ENCODE measurements at places on chromosomes 3 and 15.

DNA sequence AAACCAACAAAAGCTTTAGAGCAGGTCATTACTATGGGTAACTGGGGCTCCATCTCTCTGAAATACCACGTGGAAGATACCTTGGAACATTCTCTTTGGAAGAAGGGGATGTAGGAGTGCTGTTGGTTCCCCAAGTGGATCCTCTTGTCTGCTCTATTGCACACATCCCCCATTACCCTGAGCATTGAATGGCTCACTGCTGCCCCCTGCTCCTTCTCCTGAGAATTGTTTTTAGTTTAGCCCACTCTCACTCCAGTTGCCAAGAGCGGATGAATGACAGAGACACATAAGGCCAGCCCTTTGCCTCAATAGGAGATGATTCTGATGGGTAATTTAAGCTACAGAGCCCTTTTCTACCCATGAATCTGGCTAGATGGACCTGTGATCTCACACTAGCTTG is 135.6 kb upstream of the SUCLG2 start:
- DNase-seq = peak; percentile 36

DNA sequence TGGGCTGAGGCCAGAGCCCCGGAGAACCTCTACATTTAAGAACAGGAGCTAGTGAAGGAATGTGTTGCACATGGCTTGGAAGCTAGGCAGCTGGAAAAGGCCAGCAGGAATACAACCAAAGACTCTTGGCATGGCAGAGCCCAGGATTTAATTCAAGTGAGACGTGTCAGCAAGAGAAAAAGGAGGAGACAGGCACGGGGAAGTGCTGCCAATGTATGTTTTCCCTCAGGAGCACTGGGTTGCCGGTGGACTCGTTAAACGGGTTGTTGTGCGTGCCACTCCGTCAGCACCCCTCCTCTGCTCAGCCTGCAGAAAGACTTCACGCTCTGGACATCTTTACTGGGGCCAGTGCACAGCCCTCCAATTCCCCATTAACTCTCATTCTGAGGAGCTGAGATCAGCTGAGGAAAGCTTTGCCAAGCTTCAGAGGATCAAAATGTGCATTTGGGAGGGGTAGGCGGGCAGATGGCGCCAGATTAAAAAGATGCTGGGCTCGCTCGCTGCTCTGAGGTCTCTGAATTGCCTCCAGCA is 103.7 kb downstream of the PDZRN3 start:
- no peak for DNase-seq

- no peak for DNase-seq
These were observed 86.9 kb upstream of the UBE3A start for GRCh38 chr15:25525741-25526140.

GRCh38 chr3:168782193-168782592 is 686.5 kb upstream of the GOLIM4 start:
- no peak for DNase-seq

DNA sequence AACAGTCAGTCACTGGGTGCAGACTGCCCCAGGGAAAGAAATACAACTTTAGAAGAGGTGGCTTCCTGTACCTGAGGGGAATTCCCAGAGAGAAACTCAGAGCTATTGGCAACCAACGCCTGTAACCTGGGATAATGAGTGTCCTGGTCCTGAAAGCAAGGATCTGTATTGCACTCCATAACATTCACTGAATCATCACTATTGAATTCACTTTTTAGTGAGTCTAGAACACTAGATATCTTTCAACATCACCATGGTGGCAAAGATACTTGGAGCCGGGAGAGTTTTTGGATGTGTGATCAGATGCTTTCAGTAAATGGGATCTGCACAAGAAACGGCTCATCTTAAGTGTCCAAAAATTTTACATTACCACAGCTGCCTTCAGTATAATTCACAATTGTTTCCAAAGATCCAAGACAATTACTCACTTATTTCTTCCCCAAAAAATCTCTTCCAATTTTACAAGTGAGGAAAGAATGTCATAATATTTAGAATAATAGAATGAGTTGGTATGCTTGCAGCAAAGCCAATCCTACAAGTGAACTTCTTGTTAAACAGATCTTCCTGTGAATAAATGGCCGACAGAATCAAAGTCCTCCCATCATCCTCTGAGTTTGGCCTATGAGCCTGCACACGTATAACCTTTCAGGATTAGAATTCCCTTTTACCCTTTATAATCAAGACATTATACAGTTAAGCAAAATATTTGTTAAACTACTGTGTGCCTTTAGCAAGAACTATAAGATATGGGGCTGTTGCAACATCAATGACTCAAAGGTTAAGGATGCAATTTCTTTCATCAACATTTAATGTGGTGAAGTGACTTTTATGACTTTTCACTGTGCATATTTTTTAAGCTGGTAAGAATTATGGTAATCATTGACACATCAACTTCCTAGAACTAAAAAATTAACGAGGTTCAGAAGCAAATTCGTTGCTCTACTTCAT is 243.3 kb upstream of the COL8A1 start:
- DNase-seq = no peak

DNA sequence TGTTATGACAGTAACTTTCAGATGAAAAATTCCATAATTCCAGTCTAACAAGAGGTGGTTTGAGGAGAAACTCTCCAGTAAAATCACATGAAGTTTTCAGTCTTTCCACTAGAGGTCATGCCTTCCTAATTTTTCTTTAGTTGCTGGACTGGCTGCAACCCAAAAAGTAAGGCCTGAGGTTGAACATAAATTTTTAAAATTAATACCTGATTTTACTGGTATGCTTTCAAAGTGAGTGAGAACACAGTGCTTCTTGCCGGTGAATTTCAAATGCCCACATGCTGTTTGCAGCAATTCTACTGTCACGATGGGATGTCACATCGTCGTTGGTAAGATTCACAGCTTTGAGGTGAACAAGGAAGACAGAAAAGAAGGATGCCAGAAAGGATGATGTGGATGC is 89.0 kb upstream of the FGF12 start:
- no peak for DNase-seq

- DNase-seq = no peak
These were observed 58.9 kb downstream of the LMCD1 start for GRCh38 chr3:8560366-8561007.

DNA sequence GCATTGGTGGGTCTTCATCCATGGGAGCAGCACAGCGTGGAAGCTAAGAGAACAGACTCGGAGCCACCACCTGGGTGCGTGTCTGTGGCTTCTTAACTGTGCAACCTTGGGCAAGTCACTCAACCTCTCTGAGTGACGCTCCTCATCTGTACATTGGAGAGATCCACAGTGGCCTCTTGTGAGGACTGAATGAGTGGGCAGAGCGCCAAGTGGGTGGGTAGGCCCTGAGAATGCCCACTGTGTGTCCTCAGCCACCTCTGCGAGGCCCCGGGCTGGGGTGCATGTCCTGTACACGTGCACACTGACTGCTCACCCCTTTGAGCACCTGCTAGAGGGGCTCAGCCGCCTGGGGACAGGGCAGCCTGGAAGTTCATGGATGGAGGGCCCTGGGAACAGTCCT is 99.6 kb upstream of the PRR23E start:
- no peak for DNase-seq

DNA sequence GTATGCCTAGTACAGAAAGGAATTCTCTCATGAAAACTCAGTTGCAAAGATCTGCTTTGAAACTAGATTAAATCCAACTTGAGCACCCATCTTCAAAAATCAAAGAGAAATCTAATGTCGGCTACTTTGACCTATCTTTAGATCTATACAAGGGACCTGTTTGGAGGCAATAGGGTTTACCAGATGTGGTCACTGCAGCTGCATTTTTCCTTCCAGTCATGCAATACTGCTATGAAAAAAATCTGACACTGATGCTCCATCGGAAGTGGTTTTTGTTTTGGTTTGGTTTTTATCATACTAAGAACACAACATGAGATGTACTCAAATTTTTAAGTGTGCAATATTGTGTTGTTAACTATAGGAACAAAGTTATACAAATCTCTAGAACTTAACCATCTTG is 169.5 kb downstream of the BCHE start:
- DNase-seq = no peak

DNA sequence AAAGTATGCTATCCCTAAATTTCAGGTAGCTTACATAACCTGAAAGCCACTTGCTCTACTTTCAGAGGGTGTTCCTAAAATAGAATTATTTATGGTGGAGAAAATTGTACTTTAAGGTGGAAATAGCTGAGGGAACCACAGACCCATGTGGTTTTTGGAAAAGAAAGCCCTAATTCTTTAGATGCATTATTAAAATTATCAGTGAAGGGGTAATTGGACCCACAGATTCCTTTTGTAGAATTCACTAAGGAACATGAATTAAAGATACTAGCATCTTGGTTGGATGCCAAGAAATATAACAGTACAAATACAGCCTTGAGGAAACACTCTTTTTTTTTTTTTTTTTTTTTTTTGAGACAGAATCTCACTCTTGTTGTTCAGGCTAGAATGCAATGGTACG is 37.8 kb downstream of the DPPA2 start:
- DNase-seq = no peak

- no peak for DNase-seq
These were observed 11.1 kb downstream of the ISLR start for GRCh38 chr15:74184582-74185091.

DNA sequence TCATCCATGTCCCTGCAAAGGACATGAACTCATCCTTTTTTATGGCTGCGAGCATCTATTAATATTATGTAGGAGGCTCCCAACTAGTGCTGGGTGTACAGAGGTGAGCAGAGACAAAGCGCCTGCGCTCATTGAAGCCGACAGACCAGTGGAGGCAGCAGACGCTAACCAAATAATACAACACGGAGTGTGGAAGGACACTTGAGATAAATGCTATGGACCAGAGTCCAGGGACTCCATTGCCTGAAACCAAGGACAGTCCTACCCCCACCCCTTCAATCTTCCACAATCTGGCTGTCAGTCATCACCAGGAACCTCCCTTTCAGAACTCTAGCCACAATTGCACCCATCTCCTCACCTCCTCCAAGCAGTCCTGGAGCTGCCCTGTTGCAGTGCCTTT is 41.5 kb downstream of the KLHL6 start:
- no peak for DNase-seq

GRCh38 chr3:88758676-88759075 is 348.7 kb upstream of the EPHA3 start:
- DNase-seq = no peak

DNA sequence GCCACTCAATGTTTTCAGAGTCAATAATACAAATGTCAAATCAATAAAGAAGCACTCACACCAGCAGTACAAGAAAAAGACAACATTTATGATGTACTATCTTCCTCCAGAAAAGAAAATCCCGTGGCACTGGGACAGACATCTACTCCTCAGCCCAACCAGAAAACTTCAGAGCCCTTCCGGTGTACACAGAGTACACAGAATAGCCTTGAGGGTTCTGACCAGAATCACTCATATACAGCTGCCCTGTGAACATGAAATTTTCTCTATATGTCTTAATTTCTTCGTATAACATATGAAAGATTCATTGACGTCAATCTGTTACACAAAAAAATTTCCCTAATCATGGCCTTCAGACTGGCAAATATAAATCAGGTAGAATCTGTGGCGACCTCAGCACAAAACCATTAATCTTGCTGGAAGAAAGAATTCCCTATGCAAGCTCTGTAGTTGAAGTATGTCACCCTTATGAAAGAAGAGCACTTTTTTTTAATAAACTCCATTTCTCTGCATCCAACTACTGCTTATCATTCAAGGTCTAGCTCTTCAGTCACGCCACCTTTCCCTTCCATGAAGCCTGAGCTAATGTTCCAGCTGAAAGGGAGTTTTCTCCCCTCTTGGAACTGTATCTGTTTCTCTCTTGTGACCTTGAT is 53.8 kb upstream of the PLAAT1 start:
- DNase-seq = no peak

- DNase-seq = no peak
These were observed 854.6 kb downstream of the NTRK3 start for GRCh38 chr15:87401973-87402372.

- DNase-seq = no peak
These were observed 167.4 kb downstream of the STAG1 start for GRCh38 chr3:136584728-136585127.

DNA sequence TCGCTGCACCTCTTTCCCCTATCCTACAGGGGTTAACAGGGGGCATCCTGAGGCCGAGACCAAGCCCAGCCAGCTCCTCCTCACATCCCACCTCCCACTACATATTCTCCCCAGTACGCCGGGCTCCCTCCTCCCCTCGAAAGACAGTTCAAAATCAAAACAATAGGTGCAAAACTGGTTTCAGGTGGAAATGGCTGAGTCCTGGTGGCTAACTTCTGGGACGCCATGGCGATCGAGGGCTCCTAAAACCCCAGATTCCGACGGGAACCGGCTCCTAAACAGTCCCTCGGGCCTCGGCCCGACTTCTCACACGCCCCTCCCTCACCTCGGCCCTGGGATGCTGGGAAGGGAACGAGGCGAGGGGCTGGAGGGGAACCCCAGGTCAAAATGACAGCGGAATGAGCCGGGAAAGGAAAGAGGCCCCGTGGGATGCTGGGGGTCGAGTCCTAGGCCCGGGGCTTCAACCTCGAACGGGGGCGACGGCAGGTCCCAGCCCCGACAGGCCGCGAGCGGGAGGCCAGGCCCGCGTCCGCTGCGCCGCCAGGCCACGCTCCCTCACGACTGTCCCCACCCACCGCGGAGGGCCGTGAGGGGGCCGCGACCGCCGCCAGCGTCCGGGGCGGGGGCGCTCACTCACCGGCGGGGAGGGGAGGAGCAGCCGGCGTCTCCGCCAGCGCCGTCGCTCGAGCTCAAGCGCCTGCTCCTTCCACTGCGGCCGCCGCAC is 492 bp downstream of the TMCC1 start:
- peak; percentile 6 for DNase-seq

GRCh38 chr3:78165876-78166275 is 1126.0 kb downstream of the ROBO2 start:
- DNase-seq = no peak

DNA sequence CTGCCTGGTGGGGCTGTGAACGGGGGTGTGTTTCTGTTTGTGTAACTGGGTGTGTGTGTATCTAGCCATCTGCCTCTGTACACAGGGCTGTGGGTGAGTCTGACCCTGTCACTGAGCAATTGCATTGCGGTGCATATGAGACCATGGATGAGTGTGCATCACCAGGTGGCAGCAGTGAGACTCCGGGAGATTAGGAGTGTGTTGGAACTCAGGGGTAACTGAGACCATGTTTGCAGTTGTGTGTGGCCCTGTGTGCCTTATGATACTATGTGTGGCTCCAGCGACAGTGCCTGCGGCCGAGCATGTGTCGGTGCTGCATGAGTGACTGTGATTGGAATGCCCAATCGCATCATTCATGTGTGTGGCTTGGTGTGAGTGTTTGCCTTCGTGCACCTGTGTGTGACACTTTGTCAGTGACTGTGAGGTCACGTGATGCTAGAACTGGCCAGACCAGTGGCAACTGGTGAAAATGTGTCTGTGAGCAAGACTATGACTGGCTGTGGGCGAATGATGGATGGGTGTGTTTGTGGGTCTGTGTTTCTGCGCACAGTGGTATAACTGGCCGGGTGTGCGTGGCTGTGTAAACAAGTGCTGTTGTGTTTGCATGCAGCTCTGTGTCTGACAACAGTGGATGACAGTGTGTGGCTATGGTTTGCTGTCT is 14.0 kb downstream of the VILL start:
- no peak for DNase-seq

DNA sequence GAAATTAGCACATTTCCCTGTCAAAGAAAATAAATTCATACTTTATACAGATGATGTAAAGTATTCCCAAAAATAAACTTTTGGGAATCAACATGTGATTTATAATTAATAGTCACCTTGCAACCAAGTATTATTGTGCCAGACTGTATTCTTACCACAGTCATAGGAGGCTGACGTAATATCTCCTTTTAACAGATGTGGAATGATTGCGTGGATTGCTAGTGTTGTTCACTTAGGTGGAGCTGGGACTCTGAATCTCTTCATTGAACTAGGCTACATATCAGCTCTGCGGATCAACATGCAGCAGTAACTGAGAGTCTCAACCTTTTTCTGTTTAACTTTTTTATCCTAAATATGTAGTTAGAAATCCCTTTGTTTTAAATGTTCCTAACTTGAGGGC is 37.2 kb downstream of the PXK start:
- DNase-seq = no peak

Measured in T follicular helper cell (primary cell).